ENCODE measurements at places on chromosomes 5 and 9. TPM values are rescaled to one million over a fixed set of nuclear protein-coding genes. Genes with fewer than 3 reads are reported as not detected.

GRCh38 chr5:66989286-66989685 lies 207.3 kb downstream of the CD180 start:
- no peaks in the 10 kb centered on the region for H3K36me3 ChIP-seq
- H3K4me3 ChIP-seq, result no peak overlapping the region
- no peak for DNase-seq
- H3K4me1 ChIP-seq, result peaks cover 28% of the 10 kb centered on the region
- H3K27ac ChIP-seq, result no peak overlapping the region

DNA sequence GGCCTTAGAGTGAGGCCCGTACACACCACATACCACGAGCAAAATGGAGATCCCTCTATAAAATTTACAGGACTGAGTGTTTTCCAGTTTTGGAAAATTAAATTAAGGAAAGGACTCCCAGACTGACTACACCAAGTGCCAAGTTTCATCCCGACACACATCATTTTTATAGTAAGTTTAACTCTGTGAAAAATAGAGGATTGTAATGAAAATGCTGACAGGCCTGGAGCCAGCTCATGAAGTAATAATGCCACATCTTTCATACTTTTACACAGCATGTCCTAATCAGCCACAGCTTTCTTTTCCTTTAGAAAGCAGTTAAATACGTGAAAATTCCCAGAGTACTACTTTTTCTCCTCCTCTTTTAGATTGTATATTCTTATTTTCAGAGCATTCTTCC lies 169.2 kb downstream of the SAXO1 start:
- H3K27ac ChIP-seq, result no peak overlapping the region
- no peak overlapping the region for H3K4me3 ChIP-seq
- no peaks in the 10 kb centered on the region for H3K4me1 ChIP-seq
- H3K36me3 ChIP-seq, result no peaks in the 10 kb centered on the region
- DNase-seq, result no peak
- 0 out of 2 replicates have a peak, but pooled peaks cover 4% of the 10 kb centered on the region for H3K27me3 ChIP-seq

DNA sequence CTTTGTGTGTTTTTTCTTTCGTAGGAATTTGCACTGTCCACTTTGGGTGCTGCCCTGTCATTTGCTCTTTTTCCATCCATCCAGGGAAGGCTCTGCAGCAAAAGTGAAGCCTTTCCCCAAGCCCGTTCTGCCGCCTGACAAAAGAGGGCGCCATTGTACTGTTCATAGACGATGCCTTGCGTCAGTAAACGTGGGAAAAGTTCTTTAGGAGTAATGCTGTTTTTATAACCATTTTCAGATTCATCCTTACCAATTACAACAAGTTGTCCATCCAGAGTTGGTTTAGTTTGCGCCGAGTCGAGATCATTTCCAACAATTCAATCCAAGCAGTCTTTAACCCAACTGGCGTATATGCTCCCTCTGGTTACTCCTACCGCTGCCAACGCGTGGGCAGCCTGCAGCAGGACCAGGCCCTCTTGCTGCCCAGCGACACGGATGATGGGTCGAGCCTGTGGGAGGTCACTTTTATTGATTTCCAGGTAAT lies 34.3 kb upstream of the RPS23 start:
- H3K36me3 ChIP-seq, result no peaks in the 10 kb centered on the region
- H3K4me3 ChIP-seq, result no peak overlapping the region
- H3K27me3 ChIP-seq, result no peaks in the 10 kb centered on the region
- no peak overlapping the region for H3K27ac ChIP-seq
- peak; percentile 80 for DNase-seq
- no peaks in the 10 kb centered on the region for H3K4me1 ChIP-seq

DNA sequence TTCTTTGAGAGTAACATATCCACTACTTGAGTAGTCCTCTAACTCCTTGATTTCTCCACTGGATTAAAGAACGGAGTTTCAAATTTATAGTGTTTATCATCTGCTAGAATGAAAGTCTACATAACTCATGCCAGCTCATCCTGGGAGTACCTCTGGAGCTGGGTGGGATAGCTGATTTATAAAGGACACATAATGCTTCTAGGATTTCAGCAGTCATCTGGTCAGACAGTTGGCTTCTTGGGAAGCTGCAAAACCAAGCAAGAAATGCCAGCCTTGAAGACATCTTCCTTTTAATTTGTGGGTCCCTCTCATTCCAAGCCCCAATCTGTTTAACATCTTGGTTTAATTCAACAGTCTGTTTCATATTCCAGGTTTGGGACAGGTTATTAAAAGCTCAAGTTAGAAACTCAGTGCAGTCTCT lies 3.2 kb downstream of the GALNT10 start:
- H3K27ac ChIP-seq, result no peak overlapping the region
- H3K4me1 ChIP-seq, result peaks cover 16% of the 10 kb centered on the region
- H3K36me3 ChIP-seq, result no peaks in the 10 kb centered on the region
- H3K4me3 ChIP-seq, result no peak overlapping the region
- DNase-seq, result no peak

- no peak overlapping the region for H3K4me3 ChIP-seq
- H3K36me3 ChIP-seq, result no peaks in the 10 kb centered on the region
- no peaks in the 10 kb centered on the region for H3K27me3 ChIP-seq
- DNase-seq, result no peak
These were observed 90.5 kb downstream of the NRG2 start for GRCh38 chr5:139952574-139952973.

- no peaks in the 10 kb centered on the region for H3K4me1 ChIP-seq
- H3K27me3 ChIP-seq, result no peaks in the 10 kb centered on the region
- H3K4me3 ChIP-seq, result no peak overlapping the region
- H3K36me3 ChIP-seq, result no peaks in the 10 kb centered on the region
- H3K27ac ChIP-seq, result no peak overlapping the region
These were observed 28.5 kb downstream of the MVB12B start for GRCh38 chr9:126354887-126355770.

- H3K27me3 ChIP-seq, result no peaks in the 10 kb centered on the region
- H3K36me3 ChIP-seq, result no peaks in the 10 kb centered on the region
- H3K27ac ChIP-seq, result no peak overlapping the region
- no peak overlapping the region for H3K4me3 ChIP-seq
- no peak for DNase-seq
These were observed 69.8 kb upstream of the BASP1 start for GRCh38 chr5:17147617-17148016.

DNA sequence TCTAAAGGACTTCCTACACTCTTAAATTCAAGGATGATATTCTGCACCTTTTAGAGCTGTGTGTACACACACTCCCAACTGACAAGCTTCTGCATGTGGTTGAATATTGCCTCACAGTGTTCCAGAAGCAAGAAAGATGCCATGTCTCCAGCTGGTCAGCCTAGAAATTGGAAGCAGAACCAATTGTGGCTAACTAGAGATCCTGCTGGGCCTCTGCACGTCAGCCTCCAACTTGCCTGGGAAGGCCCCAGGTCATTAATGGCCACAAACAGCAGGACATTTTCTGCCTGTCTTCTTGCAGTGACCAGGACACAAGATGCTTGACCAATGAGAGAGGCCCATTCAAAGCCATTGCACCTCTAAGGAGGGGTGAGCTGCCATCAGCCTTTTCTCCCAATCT lies 571.9 kb upstream of the BRINP1 start:
- no peaks in the 10 kb centered on the region for H3K36me3 ChIP-seq
- no peaks in the 10 kb centered on the region for H3K27me3 ChIP-seq
- H3K27ac ChIP-seq, result no peak overlapping the region
- H3K4me3 ChIP-seq, result no peak overlapping the region

DNA sequence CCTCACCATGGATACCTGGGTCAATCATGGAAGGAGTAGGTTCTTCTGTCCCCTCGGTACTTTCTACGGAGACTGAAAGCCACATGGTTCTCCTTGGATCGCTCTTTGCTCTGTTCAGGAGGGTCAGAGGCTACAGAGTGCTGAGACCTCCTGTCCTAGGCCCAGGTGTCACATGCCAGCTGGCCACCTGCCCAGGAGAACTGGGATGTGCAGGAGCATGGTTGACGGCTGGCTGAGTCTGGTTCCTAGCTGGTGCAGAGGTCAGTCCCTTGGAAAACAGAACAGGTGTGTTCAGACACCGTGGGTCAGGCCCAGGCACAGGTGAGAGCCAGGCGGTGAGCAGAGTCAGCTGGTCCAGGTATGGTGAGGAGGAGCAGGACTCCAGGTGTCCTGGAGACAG lies 416.3 kb downstream of the IRX1 start:
- DNase-seq, result no peak
- H3K27ac ChIP-seq, result no peak overlapping the region
- H3K27me3 ChIP-seq, result no peaks in the 10 kb centered on the region
- H3K4me1 ChIP-seq, result no peaks in the 10 kb centered on the region
- no peaks in the 10 kb centered on the region for H3K36me3 ChIP-seq
- no peak overlapping the region for H3K4me3 ChIP-seq

GRCh38 chr9:78921341-78921740 lies 624.4 kb downstream of the PSAT1 start:
- no peaks in the 10 kb centered on the region for H3K27me3 ChIP-seq
- H3K36me3 ChIP-seq, result no peaks in the 10 kb centered on the region
- no peak overlapping the region for H3K27ac ChIP-seq
- no peaks in the 10 kb centered on the region for H3K4me1 ChIP-seq
- no peak for DNase-seq
- no peak overlapping the region for H3K4me3 ChIP-seq

- no peak overlapping the region for H3K27ac ChIP-seq
- no peak for DNase-seq
- peaks cover 11% of the 10 kb centered on the region for H3K4me1 ChIP-seq
- H3K36me3 ChIP-seq, result no peaks in the 10 kb centered on the region
- no peak overlapping the region for H3K4me3 ChIP-seq
These were observed 18.2 kb upstream of the FNIP1 start for GRCh38 chr5:131814990-131815389.

DNA sequence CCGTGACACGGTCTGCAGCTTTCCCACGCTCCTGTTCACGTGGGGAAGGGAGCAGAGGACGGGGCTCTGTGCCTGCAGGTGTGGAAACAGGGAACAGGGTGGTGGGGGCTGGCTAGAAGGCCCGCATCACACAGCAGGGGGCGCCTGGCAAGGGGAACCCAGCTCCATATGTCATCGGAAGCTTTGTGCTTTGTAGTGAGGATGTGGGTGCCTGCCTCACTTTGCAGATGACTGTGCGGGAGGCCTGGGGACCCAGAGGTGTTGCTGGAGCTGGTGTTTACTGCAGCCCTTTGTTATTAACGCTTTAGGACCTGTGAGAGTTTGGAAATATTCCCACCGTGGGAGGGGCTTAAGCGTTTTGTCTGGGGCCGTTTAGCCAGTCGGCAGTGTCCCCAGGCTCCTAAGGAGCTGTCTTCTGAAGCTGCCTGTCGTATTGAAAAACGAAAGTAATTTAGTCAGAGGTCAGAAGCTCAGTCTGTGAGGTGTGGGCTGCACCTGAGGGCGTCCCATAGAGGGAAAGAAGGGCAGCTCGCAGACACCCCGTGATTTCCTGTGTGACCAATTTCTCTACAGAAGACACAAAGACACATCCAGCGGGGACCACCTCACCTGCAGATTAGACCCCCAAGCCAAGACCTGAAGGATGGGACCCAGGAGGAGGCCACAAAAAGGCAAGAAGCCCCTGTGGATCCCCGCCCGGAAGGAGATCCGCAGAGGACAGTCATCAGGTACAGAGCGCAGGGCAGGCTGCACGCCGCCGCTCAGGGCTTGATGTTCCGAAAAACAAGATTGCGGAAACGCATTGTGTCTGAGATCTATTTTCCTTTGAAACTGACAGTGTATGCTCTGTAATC lies 9.1 kb downstream of the MAN1B1 start:
- no peaks in the 10 kb centered on the region for H3K27me3 ChIP-seq
- peaks cover 12% of the 10 kb centered on the region for H3K36me3 ChIP-seq
- DNase-seq, result peak; percentile 58
- no peaks in the 10 kb centered on the region for H3K4me1 ChIP-seq
- H3K4me3 ChIP-seq, result no peak overlapping the region
- no peak overlapping the region for H3K27ac ChIP-seq

GRCh38 chr5:98524773-98525172 lies 248.7 kb upstream of the RGMB start:
- H3K27ac ChIP-seq, result no peak overlapping the region
- H3K27me3 ChIP-seq, result no peaks in the 10 kb centered on the region

- H3K4me1 ChIP-seq, result no peaks in the 10 kb centered on the region
- H3K4me3 ChIP-seq, result no peak overlapping the region
- H3K27ac ChIP-seq, result no peak overlapping the region
These were observed 484.0 kb downstream of the SPATA31A7 start for GRCh38 chr9:61673664-61674381.

DNA sequence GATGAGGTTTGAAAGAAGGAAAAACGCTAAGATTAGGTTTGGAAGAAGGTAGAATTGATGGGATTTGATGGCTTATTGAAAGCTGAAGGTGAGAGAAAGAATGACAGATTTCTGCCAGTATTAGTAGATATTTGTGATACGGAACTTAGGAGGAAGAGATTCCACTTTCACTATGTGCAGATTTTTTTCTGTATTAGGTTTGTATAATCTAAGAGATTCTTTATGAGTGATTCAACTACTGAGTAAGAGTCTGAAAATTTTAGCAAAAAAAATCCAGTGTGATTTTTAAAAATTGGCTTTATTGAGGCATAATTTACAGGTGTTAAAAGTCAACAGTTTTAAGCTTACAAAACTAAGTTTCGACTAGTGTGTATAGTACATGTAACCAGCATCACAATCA lies 54.1 kb downstream of the AP3S1 start:
- H3K4me3 ChIP-seq, result no peak overlapping the region
- H3K36me3 ChIP-seq, result peaks cover 29% of the 10 kb centered on the region
- DNase-seq, result no peak
- 0 out of 2 replicates have a peak overlapping the region, but pooled peaks have one; percentile 6 for H3K27ac ChIP-seq

GRCh38 chr5:35854248-35854647 lies 2.4 kb upstream of the IL7R start:
- no peaks in the 10 kb centered on the region for H3K27me3 ChIP-seq
- no peaks in the 10 kb centered on the region for H3K4me1 ChIP-seq
- DNase-seq, result no peak
- H3K36me3 ChIP-seq, result no peaks in the 10 kb centered on the region
- H3K27ac ChIP-seq, result no peak overlapping the region
- H3K4me3 ChIP-seq, result no peak overlapping the region

DNA sequence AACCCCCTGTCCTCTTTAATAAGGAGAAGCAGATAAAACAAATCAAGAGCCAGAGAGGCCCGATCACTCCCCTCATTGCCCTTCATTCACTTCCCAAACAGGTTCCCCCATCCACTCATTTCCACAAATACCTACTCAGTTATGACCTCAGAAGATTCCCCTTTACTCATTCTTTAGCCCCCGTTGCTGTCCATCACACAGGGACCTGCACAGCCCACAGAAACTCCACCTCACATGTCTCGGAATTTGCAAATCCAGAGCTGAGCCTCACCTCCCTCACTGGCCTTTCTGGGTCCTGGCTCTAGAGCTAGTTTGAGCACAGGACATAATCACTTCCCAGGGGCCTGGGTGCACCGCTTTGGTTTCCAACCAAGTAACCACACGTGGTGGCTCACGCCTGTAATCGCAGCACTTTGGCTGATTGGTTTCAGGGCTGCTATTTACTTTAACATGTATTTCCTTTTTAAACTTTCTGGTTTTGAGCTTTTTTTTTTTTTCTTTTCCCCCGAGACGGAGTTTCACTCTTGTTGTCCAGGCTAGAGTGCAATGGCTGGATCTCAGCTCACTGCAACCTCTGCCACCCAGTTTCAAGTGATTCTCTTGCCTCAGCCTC lies 17.8 kb downstream of the ATP6V0E1 start:
- DNase-seq, result no peak
- H3K4me3 ChIP-seq, result no peak overlapping the region
- no peaks in the 10 kb centered on the region for H3K27me3 ChIP-seq
- no peak overlapping the region for H3K27ac ChIP-seq
- H3K36me3 ChIP-seq, result no peaks in the 10 kb centered on the region
- H3K4me1 ChIP-seq, result peaks cover 27% of the 10 kb centered on the region

Gene ANKRD34B
- total RNA-seq, result not detected

Gene KCNN2
- total RNA-seq, result not detected

Gene PRSS3
- 0.40 TPM for total RNA-seq

Gene PCDHB14
- 0.48 TPM for total RNA-seq

Gene CDC26
- total RNA-seq, result 33.4 TPM

Gene PCDHGA8
- 9.6 TPM for total RNA-seq

Gene GRIN3A
- total RNA-seq, result not detected

Gene ORM2
- not detected for total RNA-seq

Gene CDH6
- not detected for total RNA-seq

All from Karpas-422 (cell line).